ENCODE measurements at places on chromosomes 7 and 10.

- no peak for DNase-seq
Observed at GRCh38 chr7:44377134-44377463, 51.7 kb upstream of the CAMK2B start.

- DNase-seq = no peak
Observed at GRCh38 chr7:39434012-39434411, 132.2 kb upstream of the YAE1 start.

GRCh38 chr7:46649876-46650275 is 728.8 kb upstream of the IGFBP3 start:
- no peak for DNase-seq

DNA sequence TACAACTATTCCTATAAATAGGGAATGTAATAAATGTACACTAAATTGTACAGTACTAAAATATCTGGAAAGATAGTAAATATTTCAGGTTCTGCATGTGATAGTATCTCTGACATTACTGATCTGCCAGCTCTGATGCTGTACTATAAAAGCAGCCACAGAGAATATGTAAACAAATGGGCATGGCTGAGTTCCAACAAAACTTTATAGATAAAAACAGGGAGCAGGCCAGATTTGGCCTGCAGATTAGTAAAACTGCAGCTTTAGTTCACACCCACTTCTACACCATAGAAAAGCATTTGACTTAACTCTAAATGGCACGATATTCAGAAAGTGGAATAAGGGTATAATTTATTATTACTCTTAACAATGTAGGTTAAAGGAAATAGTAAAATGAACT is 18.8 kb upstream of the TLL2 start:
- no peak for DNase-seq

GRCh38 chr7:107594961-107595737 is 15.1 kb downstream of the BCAP29 start:
- DNase-seq = no peak

DNA sequence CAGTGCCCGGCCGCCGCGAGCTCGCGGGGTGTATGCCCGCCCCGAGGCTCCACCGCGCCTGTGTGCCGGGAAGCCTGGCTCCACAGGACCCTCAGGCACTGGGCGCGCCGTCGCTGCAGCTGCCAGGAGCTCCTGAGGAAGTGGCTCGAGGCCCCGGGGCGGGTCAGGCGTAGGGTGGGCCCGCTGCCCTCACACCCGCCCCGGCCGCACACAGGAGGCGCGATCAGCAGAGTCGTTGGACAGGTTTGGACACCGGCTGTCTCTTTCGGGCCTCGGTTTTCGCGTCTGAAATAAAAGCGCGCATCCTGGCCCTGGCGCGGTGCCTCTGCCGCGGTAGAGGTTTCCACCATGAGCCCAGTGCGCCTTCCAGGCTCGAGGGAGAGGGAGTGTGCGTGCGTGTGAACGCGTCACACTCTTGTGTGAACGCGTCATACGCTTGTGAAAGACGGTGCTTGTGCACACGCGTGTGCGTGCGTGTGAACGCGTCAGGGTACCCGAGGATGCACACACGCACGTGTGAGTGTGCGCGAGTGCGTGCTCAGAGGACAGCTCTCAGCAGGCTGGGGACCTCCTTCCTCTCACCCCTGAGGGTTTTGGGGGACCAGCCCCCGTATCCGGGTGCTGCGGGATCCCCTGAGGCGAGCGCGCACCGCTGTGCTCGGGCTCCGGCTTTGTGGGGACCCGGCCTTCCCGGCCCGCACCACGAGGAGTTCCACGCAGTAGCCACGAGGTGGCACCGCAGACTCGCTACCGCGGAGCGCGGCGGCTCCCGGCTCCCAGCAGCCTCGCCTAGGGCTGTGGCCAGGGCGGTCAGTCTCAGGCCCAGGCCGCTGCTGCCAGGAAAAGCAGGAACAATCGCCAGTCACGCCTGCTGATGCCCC is 83.8 kb downstream of the BMS1 start:
- peak; percentile 70 for DNase-seq

DNA sequence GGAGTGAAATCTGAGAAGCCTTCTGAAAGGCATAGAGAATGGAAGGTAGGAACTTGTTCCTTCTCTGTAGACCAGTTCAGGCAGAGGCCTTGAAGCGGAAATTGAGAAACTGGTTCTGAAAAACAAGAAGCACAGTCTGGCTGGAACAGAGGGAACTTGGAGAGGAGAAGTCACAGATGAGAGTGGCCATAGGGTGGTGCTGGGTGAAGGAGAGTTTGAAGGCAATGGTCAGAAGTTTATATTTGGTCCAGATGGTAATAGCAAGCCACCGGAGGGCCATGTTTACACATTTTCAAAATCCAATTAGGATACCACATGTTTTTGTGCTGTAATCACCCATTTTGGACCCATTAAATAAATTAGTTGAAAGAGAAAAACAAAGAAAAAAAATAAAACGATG is 692.5 kb downstream of the INHBA start:
- DNase-seq = no peak

GRCh38 chr10:128835361-128835760 is 631.7 kb upstream of the MGMT start:
- no peak for DNase-seq

DNA sequence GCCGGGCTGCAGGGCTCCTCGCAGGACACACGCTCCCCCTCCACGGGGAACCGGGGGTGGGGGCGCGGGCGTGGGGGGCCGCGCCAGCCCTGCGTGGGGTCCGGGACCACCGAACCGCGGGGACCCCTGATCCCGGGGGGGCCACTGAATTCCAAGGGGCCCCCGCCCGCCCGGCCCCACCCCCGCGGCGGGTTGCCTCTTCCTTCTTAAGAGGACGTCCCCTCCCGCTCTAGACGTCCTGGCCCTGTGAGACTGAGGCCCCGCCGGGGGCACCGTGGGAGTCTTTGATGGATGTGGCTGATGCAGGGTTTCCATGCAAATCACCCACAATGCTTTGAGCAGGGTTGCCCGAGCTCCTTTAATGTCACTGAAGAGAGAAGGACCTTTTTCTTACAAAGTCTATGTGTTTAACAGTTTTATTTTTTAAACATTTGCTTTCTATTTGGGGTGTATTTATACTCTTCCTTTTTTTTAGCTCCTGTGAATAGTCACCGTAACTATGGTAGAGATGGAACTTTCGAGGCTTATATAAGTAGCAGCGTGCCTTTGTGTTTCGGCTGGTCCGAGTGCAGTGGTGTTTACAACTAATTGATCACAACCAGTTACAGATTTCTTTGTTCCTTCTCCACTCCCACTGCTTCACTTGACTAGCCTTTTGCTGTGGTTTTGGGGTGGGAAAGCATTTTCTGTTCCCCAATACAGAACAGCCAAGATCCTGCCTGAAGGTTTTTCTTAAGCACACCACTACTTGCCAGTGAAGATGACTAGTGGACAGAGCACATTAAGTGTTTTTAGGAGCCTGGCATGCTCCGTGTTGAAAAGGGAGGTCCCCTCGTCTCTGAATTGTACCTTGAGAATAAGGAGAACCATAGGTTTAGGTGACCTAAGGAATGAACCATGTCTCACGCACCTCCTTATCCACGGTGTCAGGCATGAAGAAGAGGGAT is 44.8 kb downstream of the PDIA4 start:
- peak; percentile 81 for DNase-seq

DNA sequence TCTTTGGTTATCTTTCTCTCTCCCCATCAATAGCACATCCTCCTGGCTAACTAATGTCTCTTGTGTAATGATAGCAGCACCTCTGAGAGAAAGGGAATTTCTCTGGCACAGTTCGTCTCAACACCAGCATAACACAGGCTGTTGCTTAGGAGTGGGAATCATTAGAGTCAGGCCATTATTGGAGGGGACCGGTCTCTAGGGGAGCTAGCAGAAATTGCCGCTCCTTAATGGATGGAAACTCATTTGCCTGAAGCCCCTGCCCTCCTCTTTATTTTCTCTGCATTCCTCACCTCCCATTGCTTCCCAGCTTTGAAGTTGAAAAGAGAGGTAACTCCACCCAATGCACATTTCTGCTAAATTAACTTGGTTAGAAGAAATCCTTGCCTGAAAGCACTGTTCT is 11.9 kb downstream of the LRRC4 start:
- no peak for DNase-seq

- no peak for DNase-seq
Observed at GRCh38 chr10:108788891-108789290, 1134.4 kb downstream of the XPNPEP1 start.

DNA sequence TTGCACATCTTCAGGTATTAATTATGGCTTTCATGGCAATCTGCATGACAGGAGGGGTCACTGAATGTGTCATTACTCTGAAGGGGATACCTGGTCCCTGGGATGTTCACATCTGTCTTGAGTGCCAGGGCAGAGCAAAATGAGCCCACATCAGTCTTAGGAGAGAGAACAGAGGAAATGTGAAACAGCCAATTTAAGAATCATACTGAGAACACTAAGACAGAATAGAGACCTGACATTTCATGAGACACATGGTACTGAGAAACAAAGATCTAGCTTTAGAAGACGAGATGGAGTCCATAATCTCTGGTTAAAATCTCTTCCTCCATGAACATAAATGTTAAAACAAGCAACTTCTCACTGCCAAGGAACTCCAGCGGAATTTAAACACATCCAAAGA is 34.1 kb upstream of the FZD1 start:
- no peak for DNase-seq

GRCh38 chr7:29009947-29010346 is 51.8 kb upstream of the TRIL start:
- DNase-seq = no peak

DNA sequence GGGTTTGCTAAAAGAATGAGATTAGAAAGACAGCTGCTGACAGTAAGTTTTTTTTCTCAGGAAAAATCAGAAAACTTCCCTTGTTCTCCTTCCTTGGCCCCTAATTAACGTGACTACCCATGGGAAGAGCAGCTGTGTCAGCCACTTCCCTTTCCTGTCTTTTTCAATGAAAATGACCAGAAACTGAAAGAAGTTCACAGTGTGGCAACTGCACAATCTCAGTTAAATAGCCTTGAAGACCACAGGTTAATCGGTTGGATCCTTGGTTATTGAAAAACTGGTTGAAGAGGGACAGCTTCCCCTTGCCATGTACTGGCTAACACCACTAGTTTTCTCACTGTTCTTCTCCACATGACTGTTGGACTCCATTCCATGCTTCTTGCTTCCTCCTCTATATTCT is 148.8 kb upstream of the AGR3 start:
- no peak for DNase-seq

DNA sequence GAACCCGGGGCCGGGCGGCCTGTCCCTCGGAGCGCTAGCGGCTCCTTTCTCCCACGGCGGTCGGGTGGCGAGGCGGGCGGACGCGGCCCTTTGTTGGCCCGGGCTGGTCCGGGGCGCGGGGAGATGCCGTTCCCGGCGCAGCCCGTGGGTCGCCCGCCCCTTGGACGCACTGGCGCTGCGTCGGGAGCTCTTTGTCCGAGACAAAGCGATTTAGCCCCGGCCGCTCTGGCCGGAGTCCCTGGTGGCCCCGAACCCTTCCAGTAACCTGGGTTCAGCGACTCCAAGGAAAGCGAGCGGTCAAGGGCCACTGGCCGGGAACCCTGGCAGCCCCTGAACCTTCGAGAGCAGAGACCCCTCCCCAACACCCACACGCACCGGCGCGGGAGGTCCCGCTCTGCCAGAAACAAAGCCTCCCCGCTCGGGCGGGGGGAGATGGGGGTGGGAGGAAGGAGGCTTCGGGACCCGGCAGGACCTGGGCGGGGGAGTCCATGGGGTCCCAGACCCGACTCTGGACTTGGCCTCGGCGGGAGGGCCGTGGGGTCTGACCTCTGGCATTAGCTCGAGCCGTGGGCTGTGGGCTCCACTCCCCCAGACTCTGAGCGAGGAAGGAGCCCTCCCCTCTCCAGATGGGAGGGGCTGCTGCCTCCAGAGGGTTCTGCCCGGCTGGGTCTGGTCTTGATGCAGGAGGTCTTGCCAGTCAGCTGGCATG is 836 bp downstream of the DPYSL4 start:
- no peak for DNase-seq

DNA sequence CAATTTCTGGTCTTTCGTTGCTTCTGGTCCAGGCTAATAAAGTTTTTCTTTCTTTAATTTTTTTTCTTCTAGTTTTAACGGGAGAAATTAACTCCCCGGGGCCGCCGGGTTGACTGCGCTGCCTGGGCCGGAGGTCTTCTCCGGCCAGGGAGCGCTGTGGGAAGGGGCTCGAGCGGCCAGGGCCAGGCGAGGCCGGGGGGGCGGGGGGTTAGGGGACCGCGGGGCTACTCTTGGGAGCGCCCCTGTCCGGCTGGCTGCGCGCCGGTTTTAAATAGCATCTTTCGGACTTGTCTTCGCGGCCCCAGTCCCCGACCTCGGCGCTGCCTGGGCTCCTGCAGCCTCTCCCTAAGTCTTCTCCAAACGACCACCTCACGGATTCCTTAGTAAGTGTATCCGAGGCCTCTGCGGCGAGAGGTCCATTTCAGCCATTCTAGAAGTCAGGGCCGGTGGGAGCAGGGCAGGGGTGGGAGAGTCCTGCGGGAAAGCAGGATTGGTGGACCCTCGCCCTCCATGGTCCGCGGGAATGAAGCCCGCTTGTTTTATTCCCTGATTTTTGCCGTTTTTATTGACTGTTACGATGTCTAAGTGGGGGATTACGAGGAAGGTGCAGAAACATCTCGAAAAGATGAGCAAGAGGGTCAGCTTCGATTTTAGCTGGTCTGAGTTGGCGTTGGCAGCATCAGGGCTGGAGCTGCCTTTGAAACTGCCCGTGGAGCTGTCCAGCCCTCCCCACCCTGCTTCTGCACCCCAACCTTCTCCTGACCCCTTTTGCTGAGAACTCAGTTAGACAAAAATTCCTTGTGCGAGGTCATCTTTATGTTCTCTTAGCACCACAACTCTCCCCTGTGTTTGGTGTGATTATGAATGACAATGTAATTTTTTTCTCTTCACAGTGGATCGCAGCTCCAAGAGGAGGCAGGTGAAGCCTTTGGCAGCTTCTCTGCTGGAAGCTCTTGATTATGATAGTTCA is 555 bp downstream of the PHF14 start:
- DNase-seq = no peak

DNA sequence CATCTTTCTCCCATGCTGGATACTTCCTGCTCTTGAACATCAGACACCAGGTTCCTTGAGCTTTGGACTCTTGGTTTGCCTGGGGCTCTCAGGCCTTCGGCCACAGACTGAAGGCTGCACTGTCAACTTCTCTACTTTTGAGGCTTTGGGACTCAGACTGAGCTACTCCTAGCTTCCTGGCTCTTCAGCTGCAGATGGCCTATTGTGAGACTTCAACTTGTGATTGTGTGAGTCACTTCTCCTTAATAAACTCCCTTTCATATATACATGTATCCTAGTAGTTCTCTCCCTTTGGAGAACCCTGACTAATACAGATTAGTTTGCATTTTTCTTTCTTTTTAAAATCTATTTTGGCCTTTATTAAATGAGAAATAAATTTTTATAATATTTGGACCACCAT is 276.2 kb upstream of the SEMA3C start:
- no peak for DNase-seq

- no peak for DNase-seq
Observed at GRCh38 chr10:51224671-51225161, 150.4 kb downstream of the PRKG1 start.

DNA sequence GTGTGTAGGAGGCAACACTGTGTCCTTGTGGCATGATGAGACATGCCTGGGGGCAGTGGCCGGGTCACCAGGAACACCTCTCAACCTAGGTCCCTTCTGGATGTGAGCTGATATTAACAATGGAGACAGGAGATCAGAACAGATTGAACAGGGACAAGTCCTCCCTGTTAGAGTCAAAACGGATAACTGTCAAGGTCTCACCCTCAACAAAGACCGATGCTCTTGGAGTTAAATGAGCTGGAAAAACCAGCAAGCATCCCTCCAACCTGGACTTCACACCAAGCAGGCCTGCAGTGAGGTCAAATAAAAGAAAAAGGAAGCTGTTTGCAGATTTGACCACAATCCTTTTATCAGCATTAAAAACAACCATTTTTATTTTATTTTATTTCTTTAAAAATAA is 49.0 kb downstream of the SLIT1 start:
- no peak for DNase-seq

- peak; percentile 54 for DNase-seq
Observed at GRCh38 chr10:92240289-92241157, 50.4 kb downstream of the CPEB3 start.
